ENCODE measurements at places on chromosomes 6 and 20.

- no peak for DNase-seq
Measured at GRCh38 chr20:32501709-32502108, 83.4 kb downstream of the NOL4L start.

GRCh38 chr6:1558388-1558787 lies 51.3 kb upstream of the FOXC1 start:
- DNase-seq: no peak

DNA sequence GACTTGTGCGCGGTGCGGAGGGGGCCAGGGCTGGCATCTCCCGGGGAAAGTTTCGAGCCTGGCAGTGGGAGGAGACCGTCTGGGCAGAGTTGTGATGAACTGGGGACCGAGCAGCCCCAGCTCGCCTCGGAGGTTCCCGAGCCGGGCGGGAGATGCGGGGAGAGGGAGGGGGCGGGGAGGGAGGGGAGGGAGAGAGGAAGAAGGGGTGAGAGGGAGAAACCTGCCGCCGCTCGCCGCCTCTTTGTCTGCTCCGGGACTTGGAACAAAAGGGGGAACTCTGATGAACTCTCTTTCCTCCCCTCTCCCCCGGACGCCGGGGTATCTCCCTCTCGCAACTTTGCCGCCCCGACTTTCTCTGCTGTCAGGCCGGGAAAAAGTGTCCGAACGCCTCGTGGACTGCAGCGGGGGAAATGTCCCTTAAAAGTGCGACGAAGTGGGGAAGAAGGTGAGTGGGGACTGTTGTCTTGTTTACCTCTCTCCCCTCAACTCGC lies 72.7 kb downstream of the SOX4 start:
- no peak for DNase-seq

GRCh38 chr6:39322306-39322850 lies at the start of gene KCNK16:
KCNK16 (minus strand) TSS chr6:39322702; CDS start chr6:39322540, 162 bp downstream.
- no peak for DNase-seq

DNA sequence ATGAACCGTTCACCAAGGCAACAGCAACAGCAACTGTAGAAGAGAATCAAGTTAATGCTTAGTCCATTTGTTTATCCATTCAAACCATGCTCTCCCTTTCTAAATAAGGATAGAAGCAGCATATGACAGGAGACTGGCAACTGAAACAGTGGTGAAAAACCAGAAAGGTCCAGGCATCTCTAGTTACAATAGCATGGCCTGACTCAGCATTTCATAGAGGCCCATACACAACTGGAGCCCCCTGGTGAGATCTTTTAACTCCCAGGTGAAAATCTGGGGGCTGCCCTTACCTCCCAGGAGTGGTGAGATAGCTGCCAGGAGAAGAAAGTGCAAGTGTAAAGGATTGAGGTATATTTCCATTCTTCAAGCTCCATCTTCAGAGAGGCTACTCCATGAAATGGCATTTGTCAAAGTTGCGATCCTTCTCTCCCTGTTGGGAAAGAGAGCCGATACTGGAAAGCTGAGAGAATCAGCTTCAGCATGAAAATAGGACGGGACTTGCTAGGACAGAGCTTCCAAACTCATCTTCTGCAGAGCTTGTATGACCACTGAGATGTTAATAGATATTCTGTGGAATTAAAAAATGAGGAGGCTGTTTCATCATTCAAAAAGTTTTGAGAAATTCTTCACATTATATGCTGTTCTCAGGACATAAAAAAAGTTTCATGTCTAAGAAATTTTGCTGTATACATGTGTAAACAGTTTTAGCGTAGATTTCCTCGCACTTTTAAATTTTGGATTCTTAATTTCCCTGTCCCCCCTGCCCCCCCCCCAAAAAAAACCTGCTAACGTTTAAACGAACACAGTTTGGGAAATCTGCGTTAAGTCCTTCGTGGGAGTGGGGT lies 10.9 kb upstream of the SLC2A12 start:
- no peak for DNase-seq

DNA sequence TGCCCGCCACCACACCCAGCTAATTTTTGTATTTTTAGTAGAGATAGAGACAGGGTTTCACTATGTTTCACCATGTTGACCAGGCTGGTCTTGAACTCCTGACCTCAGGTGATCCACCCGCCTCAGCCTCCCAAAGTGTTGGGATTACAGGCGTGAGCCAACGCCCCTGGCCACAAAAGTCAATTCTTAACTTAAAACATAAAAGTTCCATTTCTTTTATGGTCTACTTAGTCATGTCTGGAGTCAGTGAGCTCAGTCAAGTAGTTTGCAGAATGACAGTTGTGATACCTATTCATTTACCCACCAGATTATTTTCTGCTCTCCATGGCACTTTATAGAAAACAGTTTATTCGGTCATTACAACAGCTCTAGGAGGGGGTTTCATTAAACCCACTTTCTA lies 103.1 kb upstream of the ESR1 start:
- DNase-seq: no peak

- peak; percentile 59 for DNase-seq
Measured at GRCh38 chr6:148329596-148330381, 12.8 kb upstream of the SASH1 start.

- no peak for DNase-seq
Measured at GRCh38 chr6:24662236-24662635, 4.5 kb downstream of the TDP2 start.

DNA sequence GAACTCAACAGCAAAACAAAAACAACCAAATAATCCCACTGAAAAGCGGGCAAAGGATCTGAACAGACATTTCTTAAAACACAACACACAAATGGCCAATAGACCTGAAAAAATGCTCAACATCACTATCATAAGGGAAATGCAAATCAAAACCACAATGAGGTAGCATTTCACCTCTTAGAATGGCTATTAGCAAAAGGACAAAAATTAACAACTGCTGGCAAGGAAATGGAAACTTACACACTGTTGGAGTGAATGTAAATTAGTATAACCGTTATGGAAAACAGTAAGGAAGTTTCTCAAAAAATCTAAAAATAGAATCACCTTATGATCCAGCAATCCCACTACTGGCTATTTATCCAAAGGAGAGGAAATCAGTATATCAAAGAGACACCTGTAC lies 20.9 kb downstream of the FAM8A1 start:
- DNase-seq: no peak

DNA sequence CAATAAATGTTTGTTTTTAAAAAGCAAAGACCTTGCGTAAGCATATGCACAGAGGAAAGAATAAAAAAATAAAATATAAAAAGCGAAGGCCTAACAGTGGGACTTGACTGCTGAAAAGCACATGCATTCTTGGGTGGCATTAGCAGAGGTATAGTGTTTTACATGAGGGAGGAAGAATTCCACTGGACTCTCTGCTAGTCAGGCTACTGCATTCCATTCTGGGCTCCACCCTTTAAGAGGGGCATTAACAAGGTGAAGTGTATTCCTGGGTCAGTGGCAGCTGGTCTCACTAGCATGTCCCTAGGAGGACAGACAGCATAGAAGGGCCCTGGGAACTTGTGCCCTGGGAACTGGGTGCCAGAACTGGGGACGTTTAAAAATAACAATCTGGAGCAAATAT lies 134.1 kb downstream of the SOBP start:
- no peak for DNase-seq

DNA sequence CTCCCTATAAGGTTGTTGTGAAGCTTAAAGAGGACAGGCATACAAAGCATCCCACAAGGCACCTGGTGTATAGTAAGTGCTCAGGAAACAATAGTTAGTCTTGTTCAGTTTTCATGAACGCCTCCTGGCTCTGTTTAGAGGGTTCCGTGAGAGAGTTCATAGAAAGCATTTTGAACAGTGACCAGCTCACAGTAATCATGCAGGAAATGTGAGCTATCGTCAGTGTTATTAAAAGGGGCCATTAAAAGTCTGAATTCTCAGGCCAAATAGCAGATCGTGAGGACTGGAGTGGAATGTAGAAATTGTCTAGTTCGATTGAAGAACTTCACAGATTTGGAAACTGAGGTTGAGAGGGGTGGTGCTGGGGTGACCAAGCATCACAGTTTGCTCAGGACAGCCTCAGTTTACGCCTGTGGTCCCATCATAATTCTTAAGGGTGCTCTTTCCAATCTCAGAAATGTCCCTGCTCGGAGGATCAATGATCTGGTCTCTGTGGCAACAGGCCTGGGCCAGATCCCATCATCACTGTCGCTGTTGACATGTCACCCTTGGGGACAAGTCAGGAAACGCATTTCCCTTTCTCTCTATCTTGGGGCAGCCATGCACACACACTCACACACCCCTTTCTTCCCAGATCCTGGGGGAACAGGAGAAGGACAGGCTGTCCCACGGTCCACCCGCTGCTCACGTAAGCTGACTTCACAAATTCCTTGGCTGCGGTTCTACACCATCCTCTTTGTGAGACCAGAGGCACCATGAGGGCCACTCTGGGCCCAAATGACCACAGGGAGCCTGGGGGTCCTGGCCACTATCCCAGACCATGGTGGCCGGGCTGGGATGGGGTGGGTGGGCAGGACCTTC lies 7.2 kb downstream of the TGM2 start:
- no peak for DNase-seq

GRCh38 chr6:127748290-127748689 lies 152.6 kb downstream of the THEMIS start:
- DNase-seq: no peak
